ELF-1 (cell line): ENCODE measurements at places on chromosomes 6 and 20.

DNA sequence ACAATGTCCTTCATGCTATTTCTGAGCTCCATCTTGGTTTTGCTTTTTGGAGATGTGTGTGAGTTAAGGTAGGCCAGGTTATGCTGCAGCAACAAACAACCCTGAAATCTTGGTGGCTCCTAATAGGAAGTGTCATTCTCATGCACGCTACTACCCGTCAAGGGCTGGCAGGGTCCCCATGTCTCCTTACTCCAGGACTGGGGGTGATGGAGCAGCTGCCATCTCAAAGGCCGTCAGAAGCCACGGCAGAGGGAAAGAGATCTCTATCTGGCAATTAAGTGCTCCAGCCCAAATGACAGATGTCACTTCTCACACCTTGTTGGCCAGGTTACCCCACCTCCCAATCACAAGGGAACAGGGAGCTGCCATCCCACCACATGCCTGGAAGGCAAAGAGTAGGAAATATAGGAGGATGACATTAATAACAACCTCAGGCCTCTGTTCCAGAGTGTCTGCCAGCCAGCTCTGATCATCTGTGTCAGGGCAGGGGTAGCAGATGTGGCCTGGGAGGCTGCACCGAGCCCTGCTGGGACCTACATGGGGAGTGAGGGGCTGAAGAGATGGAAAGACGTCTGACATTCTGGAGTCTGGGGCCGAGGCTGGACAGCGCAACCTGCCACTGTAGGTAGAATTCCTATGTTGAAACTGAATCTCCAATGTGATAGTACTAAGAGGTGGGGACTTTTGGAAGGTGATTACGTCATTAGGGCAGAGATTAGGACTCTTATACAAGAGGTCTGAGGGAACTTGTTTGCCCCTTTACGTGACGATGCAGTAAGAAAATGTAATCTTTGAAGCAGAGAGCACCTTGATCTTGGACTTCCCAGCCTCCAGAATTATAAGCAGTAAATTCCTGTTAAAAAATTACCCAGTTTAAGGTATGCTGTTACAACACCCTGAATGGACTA is 4.8 kb upstream of the SDCBP2 start:
- no peak for DNase-seq

GRCh38 chr6:113591896-113592827 is 265.0 kb upstream of the MARCKS start:
- peak; percentile 30 for DNase-seq

DNA sequence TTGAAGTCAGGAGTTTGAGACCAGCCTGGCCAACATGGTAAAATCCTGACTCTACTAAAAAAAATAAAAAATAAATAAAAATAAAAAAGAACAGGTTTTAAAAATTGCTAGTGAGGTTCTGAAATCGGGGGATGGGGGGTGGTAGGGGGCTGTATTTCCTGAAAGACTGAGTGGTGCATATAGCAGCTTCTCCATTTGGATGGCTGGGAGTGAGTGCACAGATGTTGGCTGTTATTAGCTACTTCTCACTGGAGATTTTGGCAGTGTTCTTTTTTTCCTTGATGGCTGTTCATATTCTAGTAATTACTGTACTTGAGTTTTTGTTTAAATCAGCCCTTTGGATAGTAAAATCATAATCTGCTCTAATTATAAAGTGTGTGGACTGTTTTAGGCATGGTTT is 79.8 kb downstream of the RTN4IP1 start:
- DNase-seq: no peak

- no peak for DNase-seq
Measured at GRCh38 chr20:36004045-36004444, 35.7 kb downstream of the CNBD2 start.

- DNase-seq: no peak
Measured at GRCh38 chr20:47444584-47444983, 57.1 kb upstream of the NCOA3 start.

DNA sequence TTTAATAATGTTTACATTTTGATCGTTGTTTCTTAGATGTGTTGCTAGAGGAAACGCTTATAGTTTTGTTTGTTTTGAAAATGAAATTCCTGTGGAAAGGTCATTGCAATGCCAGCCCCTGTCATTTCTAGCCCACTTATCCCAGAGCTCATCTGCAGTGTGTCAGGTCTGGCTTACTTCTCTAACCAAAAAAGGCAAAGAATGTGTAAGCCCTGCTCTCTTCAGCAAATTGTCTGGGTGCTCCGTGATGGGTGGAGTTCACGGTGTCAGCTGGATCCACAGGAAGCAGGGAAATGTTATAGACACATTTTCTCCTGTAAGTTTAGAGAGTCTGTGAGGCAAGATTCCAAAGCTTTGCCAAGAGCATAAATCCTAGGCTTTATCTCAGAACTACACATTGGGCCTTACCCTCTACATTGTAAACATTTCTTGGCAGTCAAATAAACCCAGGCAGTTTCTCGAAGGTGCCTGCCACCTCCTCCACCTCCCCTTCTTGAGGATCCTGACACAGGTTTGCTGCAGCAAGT is 50.9 kb downstream of the RPRD1B start:
- peak; percentile 17 for DNase-seq

- DNase-seq: no peak
Measured at GRCh38 chr20:870758-871157, 37.2 kb downstream of the FAM110A start.

DNA sequence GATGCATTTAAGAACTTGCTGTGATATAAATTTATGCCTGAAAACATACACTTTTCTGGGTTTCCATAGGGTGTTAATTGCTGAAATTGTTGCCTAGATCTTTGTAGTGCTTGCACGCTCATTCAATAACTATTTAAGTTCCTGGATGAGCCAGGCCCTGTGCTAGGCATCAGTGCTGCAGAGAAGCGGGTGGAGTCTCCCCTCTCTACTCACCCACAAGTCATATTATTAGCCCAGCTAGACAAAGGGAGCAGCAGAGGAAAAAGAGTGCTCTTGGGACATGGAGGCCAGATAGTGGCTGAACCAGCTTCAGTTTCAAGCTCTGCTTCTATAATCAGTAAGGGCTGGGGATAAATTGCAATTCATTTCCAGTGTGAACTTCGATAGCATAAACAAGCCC is 329.1 kb downstream of the TFAP2B start:
- DNase-seq: no peak

- peak; percentile 25 for DNase-seq
Measured at GRCh38 chr6:162951164-162951743, 223.5 kb downstream of the PACRG start.

GRCh38 chr20:32972181-32973076 is 31.8 kb downstream of the SUN5 start:
- no peak for DNase-seq

DNA sequence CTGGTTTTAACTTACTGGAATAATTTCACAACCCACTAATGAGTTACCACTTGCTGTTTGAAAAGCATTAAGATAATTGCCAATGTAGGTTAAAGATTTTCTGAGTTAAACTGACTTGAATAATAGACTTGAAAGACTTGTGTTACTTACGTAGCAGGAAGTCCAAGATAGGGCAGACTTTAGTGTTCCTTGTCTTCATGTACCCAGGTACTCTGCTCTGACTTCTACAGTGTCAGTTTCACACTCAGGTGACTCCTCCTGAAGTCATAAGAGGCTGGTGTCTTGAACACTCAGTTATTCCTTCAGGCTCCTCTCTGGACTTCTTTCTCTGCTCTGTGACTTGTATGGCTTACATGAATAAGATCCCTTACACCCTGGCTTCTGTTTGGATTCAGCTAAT is 76.3 kb upstream of the SGK1 start:
- DNase-seq: no peak

- DNase-seq: no peak
Measured at GRCh38 chr6:49649988-49650387, 13.3 kb upstream of the RHAG start.

DNA sequence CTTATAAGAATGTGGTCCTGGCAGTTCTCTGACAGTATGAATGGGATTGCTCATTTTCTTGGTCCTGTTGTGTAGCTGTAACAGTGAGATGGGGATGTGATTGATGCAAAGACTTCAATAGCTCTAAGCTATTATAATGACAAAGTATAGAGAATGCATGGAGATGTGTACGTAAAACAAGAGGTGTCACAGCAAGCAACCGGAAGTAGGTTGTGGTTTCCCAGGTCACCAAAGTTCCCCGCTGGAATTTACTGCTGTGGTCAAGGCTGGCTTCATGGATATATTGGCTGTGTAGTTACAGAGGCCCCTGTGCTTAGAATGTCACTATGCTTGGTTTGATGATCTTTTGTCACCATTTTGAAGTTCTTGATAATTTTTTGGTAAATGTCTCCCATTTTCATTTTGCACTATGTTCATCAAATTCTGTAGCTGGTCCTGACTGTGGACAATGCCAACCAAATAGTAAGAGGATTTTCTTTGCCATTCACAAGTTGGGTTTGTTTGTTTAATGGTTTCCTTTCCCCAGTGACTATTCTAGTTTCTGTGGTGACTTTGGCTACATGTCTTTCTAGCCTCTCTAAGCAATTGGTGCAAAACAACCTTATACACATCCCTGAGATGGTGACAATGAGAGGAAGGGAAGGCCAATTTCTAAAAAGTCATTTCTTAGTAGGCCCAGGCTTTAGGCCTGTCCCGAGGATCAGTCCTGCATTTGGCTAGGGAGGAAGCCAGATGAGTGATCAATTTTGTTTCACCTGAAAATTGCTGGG is 10.5 kb downstream of the DNAH8 start:
- no peak for DNase-seq

DNA sequence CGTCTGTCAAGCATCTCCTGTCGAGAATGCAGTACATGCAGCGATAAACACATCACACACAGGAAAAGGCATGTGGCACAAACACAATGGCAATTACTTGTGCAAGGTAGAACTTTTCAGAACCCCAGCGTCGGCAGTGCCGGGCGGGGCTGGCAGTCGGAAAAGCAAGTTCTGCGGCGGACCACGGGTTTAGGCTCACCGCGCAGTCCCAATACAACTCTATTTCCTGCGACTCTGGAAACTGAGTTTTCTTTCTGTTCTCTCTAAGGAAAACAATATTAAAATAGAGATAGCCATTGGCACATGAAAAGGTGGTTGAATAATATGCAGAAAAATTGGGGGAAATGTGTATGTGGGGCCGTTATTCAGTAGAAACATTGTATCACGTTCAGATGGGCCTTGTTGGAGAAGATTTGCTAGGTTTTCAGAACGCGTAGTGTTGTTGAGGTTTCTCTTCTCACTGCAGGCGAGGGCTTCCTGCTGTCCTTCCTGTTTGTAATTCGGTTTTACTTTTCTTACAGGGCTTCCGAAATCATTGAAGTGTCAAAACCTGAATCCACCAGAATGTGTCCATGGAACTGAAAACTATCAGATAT is 369.5 kb downstream of the THBS2 start:
- DNase-seq: no peak

- peak; percentile 12 for DNase-seq
Measured at GRCh38 chr6:55955684-55956083, 80.3 kb upstream of the BMP5 start.

- DNase-seq: no peak
Measured at GRCh38 chr20:48636301-48636700, 191.5 kb downstream of the PREX1 start.

- DNase-seq: peak; percentile 78
Measured at GRCh38 chr6:15207923-15208322, 37.9 kb upstream of the JARID2 start.

- no peak for DNase-seq
Measured at GRCh38 chr6:108454356-108454755, 106.4 kb upstream of the FOXO3 start.

GRCh38 chr6:62357835-62358234 is 71.8 kb upstream of the KHDRBS2 start:
- no peak for DNase-seq

DNA sequence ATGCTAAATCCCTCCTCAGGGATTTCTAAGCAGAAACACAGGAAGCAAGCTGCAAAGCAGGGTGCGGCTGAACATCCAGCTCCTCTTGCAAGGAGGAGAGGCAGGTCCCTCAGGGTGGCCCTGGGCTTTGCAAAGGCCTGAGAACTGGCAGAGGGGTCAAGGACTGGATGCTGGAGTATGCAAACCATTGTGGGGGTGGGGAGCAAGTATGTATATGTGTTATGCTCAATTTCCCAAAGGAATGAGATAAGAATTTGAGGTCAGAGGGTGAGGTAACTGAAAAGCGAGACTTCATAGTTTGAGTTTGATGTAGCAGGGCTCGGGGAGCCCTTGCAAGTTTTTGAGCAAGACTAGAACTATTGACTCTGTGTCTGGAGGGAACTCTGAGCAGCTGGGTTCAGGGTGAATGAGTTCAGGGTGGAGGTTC is 11.2 kb downstream of the SLC22A2 start:
- no peak for DNase-seq

GRCh38 chr6:34490390-34491090 is 24.7 kb downstream of the PACSIN1 start:
- peak; percentile 30 for DNase-seq

GRCh38 chr6:138520463-138520862 is 21.2 kb upstream of the NHSL1 start:
- DNase-seq: no peak

GRCh38 chr6:45633272-45633908 is 255.7 kb upstream of the SUPT3H start:
- no peak for DNase-seq

DNA sequence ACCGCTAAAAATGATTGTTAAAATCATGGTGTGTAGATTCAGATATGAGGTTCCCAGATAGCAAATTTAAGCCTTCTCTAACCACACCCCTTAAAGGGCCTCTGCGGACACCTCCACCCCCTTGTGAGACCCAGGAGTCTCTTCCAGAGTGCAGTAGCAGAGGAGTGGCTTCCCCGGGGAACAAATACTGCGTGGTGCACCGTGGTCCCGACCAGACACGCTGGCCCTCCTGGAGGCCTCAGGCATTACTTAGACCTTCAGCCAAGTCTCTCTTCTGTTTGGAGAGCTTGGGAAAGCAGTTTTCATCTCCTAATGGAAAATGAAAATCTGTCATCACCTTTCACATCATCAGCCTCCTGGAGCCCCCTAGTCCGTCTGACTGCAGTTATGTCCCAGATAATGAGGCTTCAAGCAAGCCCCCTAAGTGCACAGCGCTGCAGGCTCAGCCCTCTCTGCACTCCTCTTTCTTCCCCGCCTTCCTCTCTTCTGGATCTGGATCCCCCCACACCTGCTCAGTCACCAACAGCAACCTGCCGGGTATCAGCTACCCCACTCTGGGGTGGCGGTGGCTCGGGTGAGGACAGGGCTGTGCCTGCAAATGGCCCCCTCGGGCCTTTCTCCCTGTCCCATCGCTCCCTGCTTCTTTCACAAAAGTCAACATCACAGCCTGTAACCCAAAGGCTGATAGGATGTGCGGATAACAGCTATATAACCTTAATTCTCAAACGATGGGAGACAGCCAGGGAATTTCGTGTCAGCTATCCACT is 58.8 kb upstream of the TAGAP start:
- no peak for DNase-seq
